ENCODE measurements at places on chromosomes 1 and 21.
A peak's percentile ranks its signal among the peaks of the same experiment; 100 is the strongest.

DNA sequence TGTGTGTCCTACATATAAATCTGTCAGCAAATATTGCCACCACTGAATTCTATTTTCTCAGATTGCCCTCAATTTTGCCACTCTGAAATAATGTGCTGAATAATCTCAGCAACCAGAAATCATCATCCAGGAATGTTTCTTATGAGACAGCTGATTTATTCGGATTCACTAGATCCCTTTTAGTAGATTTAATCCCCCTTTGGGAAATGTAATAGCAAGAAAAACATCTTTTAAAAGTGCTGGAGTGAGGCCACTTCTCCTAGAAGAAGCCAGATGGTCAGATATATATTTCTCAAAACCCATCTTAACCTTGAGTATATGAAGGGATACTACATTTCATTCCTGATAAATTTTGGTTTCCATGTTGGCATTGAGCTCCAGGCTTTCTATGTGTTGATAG lies 327.7 kb downstream of the SMYD3 start:
- ATAC-seq, result no peak

- ATAC-seq, result peak; percentile 78
These were observed at the start of gene LRRC8B for GRCh38 chr1:89524369-89525168. TSS of gene LRRC8B (plus strand) at chr1:89524829. CDS start at chr1:89582651, 57,822 bp downstream.

DNA sequence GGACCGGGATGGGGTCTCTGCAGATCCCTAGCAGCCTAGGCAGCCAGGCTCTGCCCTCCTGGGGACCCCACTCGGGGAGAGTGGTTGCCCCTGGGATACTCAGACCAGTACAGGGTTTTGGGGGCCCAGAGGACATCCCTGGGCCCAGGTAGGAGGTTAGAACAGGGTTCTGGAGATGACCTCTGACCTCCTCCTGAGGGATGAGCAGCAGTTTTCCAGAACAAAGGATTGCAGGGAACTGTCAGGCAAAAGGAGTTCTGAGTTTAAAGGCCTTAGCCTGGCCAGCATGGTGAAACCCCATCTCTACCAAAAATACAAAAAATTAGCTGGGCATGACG lies 20.4 kb upstream of the VPS13D start:
- no peak for ATAC-seq

DNA sequence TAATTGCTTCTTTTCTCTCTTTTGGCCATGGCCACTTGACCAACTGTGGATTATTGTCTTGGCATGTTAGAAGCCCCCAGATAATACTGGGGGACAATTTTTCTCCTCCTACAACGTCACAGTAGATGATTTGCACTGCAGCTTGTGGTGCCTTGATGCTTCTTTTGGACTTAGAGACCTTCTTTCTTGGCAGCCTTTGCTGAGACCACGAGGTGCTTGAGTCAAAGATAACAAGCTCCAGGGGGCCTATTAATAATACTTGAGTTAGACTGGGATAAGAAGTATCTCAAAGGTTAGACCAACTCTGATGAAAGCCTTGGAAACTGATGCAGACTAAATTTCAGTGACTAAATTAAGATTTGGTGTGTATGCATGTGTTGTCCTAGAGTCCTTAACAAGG lies 3.2 kb downstream of the PPP1R12B start:
- ATAC-seq, result no peak

DNA sequence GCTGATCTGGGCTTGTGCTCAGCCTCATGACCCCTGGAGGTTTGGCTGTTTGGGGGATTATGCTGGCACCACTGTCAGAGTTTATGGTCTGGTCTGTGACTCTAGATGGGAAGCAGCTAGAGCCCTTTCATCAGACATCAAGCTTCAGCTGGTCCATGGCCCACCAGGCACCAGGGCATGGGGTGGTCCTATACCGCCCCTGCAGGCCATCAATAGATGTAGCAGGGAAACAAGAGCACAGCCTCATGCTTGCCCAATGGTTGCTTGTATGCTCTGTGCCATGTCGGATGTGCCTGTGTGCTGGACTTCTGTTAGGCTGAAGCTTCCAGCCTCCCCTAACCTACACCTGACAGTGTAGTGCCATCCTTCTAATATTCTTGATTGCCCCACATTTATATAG lies 71.1 kb upstream of the CD34 start:
- no peak for ATAC-seq

DNA sequence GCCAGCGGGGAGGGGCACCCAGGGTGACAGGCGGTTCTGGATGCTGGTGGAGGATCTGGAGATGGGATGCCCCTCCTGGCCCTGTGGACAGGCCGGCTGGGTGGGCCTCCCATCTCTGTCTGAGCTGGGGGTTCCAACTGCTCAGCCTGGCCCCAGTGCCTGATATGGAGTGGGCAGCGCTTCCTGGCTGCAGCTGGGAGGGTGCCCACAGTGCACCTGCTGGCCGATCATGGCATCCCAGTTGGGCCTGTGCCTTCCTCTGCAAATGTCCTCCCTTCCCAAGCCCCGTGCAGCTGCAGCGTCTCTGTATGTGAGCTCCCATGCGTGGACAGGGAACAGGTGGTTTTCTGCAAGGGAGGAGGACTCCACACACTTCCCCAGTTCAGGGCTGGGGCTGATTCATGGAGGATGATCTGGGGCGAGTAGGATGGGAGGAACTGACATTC lies 2.1 kb downstream of the PFKL start:
- ATAC-seq, result no peak

DNA sequence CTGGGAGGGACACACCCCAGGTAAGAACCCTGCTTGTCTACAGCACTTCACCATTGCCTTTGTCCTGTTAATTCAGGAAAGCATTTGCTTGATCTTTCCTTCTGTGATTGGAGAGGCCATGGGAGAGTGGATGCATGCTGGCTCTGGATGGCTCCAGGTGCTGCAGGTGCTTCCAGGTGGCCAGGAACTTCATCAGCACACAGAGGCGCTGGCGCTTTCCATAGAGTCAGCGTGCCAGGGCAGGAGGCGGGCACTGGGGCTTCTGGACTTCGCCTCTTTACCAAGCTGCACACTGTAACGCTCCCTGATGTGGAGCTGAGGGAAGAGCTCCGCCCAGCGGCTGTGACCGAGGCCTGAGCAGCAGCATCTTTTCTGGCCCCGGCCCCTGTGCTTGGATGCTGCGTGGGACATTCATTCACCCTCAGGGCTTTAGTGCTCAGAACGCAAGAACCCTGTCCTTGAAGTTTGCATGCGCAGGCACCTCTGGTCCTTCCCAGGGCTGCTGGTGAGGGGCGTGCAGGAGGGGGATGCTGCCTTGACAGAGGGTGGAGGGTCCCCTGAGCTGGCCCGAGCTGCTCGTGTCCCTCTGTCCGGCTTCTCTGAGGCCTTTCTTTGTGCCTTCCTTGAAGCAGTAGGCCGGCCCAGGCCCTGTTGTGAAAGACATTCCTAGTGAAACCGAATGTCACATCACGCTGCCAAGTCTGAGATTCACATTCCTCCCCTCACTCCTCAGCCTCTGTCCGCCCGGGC lies 1.6 kb upstream of the MX2 start:
- no peak for ATAC-seq

GRCh38 chr1:204320382-204320804 lies 39.3 kb downstream of the PLEKHA6 start:
- peak; percentile 50 for ATAC-seq

DNA sequence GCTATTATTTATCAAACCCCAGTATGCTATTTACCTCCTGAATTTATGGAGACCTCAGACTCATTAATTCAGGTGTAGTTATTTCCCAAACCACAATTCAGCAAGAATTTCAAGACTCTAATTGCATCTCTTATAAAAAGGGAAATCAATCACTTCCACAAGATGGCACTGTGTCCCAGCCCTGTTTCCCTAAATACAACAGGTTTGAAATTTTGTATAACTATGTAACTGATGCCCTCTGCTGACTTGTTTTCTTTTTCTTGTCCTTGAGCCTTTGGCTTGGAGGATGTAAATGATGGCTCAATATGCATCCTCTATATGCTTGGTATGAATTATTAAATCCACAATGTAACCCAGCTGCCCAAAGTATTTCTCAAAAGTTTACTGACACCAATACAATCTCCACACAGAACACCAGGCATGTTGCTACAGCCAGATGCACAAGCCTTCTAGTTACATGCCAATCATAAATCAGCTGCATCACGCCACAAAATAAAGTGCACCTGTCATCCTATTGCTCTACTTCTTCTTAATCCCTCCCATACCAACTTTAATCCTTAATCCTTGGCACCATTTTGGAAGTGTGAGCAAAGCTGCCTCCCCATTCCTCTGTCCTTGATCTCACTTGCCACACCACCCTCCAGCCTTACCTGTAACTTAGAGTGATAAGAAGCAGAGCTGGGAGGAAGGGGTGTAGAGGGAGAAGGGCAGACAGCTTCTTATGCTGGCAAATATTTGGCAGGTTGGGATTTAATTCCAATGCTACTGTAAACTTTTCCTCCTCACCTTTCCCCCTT lies 9.0 kb downstream of the C1orf105 start:
- peak; percentile 67 for ATAC-seq

DNA sequence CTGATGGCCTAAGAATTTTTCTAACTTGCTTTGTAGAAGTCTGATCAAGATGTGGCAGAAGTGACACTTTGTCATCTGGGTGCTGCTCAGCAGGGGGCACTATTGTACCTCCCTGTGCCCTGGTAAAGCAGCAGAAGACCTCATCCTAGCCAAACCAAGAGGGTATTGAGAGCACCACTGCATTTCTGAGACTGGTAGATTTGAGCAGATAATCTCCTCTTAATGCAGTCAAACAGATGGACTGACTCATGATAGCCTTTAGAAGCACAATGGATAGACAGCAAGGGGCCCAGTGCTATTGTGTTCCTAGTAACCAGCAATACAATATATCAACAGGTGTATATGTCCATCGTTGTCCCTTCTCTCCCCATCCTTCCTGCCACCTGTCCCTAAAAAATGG lies 5.7 kb downstream of the TPM3 start:
- ATAC-seq, result no peak

DNA sequence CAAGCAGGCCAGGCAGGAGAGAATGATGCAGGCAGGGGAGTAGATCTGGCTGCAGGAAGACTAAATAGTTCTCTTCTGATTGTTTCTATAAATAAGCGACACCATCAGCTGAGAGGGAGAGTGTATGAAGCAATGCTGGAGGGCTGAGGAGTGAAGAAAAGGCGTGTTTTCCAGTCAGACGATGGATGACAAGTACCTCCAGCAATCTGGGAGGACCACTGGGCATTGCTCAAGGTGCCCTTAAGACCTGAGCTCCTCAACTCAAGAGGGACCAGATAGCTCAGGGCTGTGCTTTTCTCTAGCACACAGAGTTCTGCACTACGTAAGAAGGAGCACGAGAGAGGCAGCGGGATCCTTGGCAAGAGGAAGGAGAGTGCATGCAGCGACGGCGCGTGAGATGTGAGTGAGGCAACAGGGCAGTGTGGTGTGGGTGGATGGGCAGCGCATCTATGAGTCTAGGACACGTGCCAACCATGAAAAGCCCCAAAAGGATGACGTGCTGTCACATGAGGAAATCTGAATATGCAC lies 36.0 kb downstream of the PABPC4 start:
- no peak for ATAC-seq

DNA sequence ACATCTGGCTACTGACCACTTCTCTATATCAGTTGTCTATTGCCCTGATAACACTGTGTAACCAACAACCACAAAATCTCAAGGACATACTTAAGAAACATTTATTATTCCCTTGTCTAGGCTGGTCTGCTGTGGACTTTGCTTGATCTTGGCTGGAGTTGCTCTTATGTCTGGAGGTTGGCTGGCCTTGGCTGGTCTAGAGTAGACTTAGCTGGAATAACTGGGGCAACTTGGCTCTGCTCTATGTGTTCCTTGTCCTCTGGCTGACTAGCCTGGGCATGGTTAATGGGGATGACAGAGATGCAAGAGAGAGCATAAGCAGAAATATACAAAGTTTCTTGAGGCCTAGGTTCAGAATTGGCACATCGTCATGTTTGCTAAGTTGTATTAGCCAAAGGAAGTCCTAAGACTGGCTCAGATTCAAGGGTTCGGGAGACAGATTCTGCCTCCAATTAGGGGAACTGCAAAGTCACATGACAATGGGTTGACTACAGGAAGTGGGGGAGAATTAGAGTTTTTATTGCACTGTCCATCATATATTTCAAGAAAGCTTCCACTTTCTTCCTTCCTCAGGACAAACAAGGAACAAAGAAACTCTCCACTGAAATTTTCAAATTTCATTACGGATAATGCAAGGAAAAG lies 61.4 kb upstream of the HMCN1 start:
- no peak for ATAC-seq

GRCh38 chr1:91283421-91283726 lies 121.3 kb downstream of the HFM1 start:
- ATAC-seq, result no peak

DNA sequence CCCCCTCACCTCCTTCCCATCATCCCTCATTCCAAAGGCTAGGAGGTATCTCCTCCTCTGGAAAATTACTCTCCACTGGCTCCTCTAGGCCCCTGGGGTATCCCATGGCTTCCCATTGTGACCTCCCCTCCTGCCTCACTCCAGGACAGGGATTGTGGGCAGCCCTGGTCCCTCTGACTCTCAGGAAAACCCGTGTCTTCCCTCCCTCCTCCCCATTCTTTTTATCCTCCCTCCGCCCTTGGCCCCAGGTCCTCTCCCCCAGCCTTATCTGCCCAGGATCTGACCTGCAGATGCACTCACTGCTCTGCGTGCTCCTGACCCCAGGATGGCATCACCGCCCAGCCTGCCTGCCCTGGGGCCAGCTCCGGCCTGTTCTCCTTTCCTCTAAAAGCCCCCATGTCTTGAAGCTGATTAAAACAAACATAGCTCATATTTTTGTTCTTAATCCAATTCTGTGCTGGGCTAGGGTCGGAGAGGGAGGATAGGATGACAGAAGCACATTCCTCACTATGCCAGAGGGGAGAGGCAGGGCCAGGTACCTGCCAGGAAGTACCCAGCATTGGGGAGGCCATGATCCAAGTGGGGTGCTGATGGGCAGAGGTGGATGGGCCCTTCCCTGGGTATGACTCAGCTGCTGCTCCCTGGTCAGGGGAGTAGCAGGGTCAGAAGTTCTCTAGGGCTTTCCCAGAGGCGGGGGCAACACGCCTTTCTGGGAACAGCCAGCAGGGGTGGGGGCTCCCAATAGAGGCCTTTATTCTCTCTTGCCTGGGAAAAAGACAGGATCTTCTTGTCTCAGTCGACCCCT lies 13.8 kb upstream of the UBL4B start:
- no peak for ATAC-seq

DNA sequence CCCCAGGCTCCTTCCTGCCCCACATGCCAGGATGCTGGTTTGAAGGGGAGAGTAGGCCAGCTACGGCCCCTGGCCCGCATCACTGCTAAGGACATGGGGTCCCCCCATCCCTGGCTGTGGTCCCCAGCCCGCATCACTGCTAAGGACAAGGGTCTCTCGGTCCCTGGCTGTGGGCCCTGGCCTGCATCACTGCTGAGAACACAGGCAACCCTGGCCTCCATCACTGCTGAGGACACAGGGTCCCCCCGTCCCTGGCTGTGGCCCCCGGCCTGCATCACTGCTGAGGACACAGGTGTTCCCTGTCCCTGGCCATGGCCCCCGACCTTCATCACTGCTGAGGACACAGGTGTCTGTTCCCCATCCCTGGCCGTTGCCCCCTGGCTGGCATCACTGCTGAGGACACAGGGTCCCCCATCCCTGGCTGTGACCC lies 448 bp upstream of the OBSCN start:
- no peak for ATAC-seq

GRCh38 chr1:30966690-30967369 lies 58.3 kb upstream of the SDC3 start:
- ATAC-seq, result no peak

All from activated T-helper 17 cell treated with anti-CD3 and anti-CD28 coated beads, Interleukin-2, amount 50 U/mL, for 72 hours (primary cell).